ENCODE measurements at places on chromosomes 12 and 14.
A peak's percentile ranks its signal among the peaks of the same experiment; 100 is the strongest.

GRCh38 chr14:90294872-90295271 lies 36.9 kb downstream of the NRDE2 start:
- no peak for DNase-seq

DNA sequence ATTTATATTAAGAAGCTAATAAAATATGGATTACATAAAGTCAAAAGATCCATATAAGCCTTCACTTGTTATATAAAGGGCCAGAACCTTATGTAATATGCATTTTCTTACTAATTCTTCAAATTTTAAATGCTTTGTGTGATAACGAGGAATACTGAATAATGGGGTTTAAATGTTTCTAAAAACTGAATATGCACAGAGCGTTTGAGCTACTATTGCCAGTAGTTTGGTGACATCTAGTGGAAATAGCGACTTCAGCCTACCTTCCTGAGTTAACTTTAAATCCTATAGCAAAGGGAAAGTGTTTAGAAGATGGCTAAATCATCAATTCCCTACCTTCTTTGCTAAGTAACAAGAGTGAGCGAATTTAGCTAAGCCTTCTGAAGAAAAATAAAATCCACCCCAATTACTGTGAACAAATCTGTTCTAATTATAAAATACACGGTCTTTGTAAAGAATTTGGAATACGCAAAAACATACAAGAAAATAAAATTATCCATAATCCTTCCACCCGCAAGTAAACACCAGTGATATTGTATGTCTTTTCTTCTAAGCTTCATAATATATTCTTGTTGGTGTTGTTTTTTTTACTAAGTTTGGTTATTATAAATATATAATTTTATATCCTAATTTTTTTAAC lies 115.5 kb upstream of the G2E3 start:
- no peak for DNase-seq

DNA sequence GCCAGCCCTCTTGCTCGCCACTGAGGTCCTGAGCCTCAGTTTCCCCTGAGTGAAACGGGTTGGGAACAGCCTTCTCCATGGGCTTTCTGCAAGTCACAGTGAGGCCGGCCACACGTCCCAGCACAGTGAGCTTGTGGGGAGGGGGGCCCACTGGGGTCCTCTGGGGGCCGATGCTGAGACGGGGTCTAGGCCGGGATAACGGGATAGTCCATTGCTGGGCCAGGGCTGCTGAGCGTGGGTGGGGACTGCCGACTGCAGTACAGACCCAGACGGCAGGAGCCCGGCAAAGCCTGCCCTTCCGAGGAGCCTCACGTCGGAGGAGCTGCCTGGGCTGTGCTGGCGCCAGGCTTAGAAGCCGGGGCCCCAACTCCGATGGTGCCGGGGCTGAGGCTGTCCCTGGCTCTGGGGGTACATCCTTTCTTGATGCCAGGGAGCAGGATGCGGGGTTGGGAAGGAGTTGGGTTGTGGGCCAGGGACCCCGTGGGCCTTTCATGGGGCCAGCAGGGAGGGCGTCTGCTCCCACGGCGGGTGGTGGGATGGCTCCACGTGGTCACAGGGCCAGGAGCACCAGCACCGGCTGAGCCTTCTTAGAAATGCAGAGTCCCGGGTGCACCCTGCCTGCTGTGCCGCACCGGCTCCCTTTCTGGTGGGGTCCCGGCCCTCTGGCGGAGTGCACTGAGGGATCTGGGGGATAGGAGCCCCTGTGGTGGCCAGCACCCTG lies 24.2 kb downstream of the NOC4L start:
- DNase-seq = no peak

GRCh38 chr12:55725556-55725955 lies 3.3 kb downstream of the CD63 start:
- DNase-seq = no peak

GRCh38 chr14:69615496-69616407 lies 4.4 kb downstream of the SUSD6 start:
- DNase-seq = peak; percentile 69

Measured in GM20000 (cell line).